ENCODE measurements at places on chromosomes 5 and 9.
A peak's percentile ranks its signal among the peaks of the same experiment; 100 is the strongest.

DNA sequence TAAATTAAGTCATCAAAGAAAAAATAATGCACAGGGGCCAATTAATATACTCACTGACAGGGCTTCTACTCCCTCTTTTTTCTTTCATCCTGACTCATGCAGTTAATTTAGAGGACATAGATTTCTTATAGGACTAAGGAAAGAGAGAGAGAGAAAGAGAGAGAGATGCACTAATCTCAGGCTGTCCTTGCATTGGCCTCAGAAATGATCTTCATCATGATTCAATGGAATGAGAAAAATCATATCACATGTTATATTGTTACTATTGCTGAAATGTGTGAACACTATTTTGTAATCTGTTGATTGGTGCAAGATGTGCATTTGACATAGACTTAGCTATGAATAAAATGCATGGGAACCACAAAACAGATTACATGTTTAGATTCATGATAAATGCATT lies 608.3 kb upstream of the NUDT12 start:
- no peak for DNase-seq

DNA sequence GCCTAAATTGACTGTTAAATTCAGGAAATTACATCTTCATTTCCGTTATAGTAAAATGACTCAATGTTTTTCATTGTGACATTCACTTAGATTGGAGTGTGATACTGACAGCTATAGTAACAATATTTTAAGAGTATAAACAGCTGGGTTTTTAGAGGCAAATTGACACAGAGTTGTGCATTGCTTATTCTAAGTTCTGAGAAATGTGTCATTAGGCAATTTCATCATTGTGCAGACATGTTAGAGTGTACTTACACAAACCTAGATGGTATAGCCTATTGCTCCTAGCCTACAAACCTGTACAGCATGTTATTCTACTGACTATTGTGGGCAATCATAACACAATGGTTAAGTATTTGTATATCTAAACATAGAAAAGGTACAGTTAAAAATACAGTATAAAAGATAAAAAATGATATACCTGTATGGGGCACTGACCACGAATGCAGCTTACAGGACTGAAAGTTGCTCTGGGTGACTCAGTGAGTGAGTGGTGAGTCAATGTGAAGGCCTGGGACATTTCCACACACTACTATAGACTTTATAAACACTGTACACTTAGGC lies 132.7 kb downstream of the PDE4D start:
- no peak for DNase-seq

- DNase-seq = no peak
Measured at GRCh38 chr5:145360936-145361335, 474.2 kb downstream of the PRELID2 start.

DNA sequence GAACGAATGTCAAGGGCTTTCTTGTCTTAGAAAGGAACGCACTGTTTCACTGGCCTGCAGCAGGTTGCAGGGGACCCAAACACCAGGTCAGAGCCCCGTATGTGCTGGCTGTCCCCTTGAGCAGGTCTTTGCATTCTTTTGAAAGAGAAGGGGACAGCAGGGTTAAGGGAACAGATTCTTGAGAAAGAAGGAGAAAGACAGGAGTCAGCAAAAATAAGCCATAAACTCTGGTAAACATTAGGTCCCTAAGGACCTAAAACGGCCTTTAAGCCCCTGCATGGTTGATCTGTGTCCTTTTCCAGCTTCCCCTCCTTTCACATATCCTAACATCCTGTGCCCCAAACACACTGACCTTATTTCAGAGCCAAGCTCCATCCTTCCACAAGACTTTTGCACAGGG lies 190.8 kb upstream of the ADRA1B start:
- no peak for DNase-seq

DNA sequence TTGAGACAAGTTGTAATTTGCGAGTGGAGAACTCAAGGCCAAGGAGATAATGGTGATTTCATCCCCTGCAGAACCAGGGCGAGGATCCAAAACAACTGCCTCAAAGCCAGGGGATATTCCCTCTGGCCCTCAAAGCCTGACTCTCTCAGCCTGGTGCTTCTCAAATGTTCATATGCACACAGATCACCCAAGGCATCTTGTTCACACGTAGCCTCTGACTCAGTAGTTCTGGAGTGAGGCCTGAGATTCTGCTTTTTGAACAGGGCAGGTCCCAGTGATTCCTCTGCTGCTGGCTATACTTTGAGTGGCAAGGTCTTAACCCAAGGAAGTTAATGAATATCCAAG lies 30.2 kb upstream of the WWC1 start:
- no peak for DNase-seq

DNA sequence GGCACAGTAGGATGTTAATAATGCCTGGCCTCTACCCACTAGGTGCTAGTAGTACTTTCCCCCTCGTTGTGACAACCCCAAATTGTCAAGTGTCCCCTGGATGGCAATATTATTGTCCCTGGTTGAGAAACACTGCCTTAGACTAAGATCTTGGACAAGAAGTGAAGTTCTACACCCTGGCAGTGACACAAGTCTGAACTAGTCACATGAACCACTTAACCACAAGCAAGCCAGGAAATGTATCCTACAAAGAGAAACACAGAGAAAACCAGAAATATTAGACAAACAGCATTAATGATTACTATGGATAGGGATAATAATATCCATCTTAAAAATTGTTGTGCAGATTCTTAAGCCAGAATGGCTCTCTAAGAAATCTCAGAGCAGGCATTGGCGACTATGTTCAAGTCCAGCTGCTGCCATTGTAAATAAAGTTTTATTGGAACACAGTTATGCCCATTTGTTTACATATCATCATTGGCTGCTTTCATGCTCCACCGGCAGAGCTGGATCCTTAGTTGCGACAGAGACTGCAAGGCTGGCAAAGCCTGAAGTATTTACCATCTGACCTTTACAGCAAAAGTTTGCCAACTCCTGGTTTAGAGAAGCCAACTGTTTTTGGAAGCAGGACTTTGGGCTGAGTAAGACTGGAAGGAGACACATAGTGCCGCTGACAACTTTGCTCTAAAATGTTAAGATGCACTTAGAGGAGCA lies 80.8 kb downstream of the NTRK2 start:
- DNase-seq = no peak

DNA sequence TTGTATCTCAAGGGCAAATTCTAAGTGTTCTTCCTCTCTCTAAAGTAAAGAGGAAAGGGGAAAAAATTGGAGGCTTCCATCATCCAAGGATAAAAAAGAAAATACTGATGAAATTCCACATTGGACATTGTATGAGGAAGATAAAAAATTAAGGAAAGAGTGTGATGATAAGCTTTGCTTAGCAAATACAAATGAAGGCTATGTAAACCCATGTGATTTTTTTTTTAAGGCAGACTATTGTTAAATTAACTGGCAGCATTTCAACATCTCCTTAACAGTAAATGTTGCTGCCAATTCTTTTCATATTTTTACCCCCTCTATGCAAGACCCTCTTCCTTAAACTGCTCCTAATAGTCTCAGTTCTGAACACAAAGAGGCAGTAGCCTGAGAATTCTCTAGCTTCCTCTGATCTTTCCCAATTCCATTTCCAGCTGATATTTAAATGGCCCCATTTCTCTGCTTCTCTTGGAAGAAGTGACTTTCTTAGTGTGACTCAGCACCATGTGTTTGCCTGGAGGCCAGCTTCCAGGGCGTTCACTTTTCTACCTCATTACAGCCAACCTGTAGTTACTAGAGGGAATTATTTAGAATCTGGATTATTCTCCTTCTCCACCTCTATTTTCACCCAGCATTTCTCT lies 159.7 kb downstream of the TLE1 start:
- DNase-seq = no peak

GRCh38 chr5:112708103-112708622 lies 29.5 kb upstream of the APC start:
- DNase-seq = no peak

DNA sequence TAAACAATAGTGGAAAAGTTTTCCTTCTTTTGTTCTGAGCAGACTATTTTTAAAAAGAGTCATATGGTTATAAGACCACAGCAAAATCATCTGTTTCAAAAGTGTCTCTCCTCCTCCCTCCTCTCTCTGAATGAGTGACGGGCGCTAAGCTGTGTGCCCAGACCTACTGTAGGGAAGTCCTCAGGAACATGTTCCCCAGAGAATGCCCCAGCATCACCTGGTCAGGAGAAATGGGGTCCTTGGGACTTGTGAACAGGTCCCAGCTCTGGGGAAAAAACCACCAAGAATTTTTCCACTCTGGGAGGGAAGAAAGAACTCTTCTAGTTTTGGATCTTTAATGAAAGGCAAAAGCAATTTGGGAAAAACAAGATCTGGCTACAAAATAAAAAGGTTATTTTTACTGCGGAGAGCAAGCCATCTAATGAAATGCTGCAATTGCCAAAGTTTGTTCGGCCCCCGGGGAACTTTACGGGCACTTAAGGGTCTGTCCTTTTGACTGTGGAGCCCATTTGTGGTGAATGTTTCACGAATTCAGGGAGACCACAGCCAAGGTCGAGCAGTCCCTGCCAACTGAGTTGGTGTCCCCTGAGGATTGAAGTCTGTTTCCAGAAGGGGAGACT lies 25.9 kb downstream of the BOD1 start:
- no peak for DNase-seq

DNA sequence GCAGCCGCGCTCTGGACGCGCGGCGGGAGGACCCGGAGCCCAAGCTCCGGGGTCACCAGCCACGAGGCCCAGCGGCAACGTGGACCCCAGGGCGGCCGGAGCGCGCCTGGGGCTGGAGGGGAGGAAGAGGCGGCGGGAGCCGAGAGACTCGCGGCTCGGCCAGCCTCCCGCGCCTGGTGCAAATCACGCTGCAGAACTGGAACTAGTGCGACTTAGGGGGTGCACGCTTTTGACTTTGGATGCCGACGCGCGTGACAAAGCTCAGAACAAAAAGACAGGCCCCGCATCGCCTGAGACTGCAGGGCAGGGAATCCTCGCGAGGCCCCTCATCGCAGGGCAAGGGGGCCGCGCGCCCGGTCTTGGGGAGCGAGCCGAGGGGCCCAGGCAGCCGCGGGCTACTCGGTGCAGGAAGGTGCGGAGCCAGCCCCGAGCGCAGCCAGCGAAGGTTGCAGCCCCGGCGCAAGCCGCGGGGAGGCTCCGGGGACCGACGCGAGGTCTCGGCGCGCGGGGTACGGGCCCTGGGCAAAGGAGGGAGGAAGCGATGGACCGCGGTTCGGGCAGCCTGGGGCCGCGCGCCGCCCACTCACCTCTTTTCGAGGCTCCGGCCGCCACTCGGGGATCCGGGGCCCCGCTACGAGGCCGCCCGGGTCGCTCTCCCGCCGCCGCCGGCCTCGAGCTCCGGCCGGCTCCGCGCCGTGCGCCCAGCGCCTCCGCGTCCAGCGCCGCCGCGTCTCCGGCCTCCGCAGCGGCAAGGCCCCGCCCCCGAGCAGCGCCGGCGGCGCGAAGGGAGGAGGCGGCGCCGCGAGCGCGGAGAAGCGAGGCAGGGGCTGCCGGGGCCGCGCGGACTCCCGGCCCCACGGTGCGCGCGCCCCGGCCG lies at the start of gene GOLM1:
Gene GOLM1, minus strand, starts transcription at position 735 of the 877 bp plus-strand sequence. CDS start 20,238 bp downstream, outside the sequence.
- DNase-seq = peak; percentile 61

DNA sequence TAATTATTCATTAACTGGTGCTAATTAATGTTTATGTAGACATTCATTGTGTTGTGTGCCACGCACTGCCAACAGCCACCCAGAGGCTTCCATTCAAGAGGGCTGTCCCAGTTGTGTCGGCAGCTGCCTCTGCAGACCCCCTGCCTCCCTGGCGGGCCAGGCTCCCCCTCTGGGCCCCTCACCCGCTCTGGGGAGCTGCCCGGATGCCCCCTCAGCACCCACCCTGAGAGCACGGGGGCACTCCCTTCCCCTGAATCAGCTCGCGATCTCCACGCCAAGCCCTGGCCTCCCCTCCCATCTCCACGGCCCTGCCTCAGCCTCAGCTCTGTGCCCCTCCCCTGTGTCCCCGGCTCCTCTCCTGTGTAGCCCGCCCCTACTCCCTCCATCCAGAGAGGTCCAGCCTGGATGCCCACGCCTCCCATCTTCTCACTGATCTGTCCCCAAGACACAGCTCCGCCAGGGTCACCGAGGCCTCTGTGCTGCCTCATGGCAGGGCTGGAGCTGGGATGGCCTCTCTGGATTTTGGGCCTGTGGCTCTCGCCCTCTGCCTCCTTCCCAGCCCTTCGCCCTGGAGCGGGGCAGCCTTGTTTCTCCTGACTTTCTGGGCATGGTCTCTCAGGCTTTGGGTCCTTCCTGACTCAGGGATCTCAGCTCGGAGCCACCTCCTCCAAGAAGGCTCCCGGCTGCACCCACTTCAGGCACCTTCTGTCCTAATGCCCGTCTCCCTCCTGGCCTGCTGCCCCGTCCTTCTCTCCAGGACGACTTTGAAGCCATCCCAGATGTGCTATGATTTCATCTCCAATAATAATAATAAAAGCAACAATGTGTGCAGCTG lies 16.0 kb upstream of the SLC9A3 start:
- DNase-seq = no peak

- no peak for DNase-seq
Measured at GRCh38 chr5:168273056-168273980, 18.1 kb upstream of the WWC1 start.

DNA sequence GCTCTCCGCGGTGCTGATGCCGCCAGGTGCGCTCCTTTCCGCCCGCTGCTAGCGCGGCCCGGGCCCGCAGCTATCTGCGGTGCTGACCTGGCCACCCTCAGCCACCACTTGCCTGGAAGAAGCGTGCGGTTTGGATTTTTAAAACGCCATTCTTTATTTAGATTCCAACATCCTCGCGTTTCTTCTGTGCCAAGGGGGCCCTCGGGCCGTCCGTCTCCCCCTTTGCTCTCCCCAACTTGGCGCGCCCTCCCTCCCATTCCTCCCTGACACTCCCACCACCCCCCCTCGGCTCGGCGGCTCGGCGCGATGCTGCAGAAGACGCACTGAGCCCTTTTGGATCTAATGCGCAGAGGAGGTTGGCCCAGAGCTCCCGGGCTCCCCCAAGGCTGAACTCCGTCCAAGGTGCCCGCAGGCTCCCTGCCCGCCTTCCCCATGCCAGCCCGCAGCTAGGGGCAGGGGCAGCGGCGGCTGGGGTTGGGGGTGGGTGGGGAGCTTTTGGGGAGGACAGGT lies at the start of gene BARHL1:
Gene BARHL1, plus strand, starts transcription at position 331 of the 510 bp plus-strand sequence. CDS start 192 bp downstream, outside the sequence.
- DNase-seq = no peak

DNA sequence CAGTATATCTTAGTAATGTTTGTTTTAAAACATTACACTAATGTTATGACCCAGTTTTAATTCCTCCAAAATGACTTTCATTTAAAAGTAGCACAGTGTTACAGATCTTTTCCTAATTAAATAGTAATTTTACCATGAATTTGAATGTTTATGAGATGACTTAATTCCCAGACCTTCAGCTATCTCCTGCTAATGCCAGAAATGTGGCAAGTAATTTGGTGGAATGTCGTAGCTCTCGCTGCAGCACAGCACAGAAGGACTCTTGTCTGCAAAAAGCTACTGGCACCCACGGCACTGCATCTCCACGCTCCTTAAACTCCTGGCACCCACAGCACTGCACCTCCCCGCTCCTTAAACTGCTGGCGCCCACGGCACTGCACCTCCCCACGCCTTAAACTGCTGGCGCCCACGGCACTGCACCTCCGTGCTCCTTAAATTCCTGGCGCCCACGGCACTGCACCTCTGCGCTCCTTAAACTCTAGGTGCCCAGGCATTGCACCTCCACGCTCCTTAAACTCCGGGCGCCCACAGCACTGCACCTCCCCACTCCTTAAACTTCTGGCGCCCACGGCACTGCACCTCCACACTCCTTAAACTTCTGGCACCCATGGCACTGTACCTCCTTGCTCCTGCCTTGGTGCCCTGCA lies 163.1 kb downstream of the CDK5RAP2 start:
- DNase-seq = no peak

All from NCI-H1930 (cell line).